ENCODE measurements at places on chromosomes 1 and 21.

- no peak for DNase-seq
These were observed 39.1 kb downstream of the IFI44 start for GRCh38 chr1:78688697-78689096.

- no peak for DNase-seq
These were observed 67.6 kb downstream of the TENT5C start for GRCh38 chr1:117673405-117673804.

DNA sequence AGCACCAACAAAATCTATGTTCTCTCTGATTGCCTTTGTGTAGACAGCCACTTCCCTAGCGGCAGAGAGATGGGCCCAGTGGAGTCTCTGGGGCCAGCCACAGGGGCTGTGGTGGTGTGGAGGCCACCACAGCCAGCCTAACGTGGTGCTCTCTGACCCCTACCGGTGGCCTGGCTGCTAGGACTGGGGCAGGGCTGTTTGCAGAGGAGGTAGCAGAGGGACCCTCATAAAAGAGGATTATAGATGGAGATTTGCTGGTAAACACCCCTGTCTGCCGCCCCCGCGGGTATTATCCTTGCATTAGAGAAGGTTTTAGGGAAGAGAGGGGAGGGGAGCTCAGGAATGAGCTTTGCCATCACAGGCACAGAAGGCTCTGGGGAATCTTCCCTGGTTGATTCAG lies 310.3 kb upstream of the VAMP3 start:
- no peak for DNase-seq

DNA sequence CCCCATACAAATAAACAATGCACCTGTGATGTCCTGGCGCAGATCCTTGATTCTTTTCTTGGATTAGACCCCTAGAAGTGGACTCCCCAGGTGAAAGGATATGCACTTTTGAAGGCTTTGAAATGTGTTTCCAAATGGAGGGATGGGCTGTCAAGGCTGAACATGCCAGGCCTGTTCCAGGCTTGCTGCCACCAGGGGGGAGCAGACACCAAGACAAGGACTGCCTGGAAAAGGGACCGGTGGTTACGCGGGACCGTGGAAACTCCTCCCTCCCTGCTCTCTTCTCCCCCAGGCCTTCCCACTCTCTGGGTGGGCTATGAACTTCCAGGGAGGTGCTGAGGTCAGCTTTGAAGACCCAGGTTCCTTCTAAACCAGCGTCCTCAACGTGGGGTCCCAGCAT lies 12.7 kb downstream of the C1QB start:
- DNase-seq, result peak; percentile 25

GRCh38 chr21:41605178-41605933 lies 97.4 kb upstream of the TMPRSS2 start:
- DNase-seq, result no peak

GRCh38 chr1:204651843-204652421 lies 33.6 kb downstream of the LRRN2 start:
- no peak for DNase-seq

DNA sequence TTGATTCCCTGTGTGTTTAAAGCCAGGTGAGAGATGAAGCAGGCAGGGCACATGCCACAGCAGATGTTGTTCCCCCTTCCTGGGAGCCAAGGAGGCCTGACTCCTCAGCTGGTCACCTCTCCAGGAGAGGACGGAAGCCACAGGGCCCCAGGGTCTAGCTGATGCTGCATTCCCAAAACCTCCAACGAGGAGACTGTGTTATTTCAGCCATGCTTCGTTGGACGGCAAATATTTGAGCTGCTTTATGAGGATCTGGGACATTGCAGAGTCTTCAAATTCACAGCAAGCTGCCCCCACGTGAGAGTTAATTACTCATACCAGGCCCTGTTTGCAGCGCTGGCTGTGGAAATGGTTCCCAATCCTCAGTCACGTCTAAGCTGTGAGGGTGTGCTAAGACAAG lies 85.3 kb downstream of the CDC7 start:
- DNase-seq, result no peak

GRCh38 chr1:156429313-156430060 lies 60.5 kb downstream of the RHBG start:
- DNase-seq, result no peak

GRCh38 chr1:244210884-244211558 lies 159.9 kb downstream of the ZBTB18 start:
- DNase-seq, result peak; percentile 64

DNA sequence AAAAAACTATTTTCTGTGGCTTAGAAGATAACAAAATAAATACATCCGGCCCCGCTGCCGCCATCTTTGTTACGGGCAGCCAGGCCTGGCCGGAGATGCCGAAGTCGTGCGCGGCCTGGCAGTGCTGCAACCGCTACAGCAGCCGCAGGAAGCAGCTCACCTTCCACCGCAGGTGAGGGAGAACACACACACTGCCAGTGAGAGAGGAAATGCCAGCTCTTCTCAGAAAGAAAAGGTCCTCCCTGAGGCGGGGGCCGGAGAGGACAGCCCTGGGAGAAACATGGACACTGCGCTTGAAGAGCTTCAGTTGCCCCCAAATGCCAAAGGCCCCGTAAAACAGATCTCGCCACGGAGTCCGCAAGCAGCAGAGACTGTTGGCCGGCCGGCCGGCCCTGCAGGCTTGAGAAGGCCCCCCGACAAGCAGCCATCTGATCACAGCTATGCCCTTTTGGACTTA lies 323.2 kb downstream of the AMY1C start:
- DNase-seq, result no peak

- DNase-seq, result no peak
These were observed 29.4 kb upstream of the CSF1 start for GRCh38 chr1:109880971-109881894.

DNA sequence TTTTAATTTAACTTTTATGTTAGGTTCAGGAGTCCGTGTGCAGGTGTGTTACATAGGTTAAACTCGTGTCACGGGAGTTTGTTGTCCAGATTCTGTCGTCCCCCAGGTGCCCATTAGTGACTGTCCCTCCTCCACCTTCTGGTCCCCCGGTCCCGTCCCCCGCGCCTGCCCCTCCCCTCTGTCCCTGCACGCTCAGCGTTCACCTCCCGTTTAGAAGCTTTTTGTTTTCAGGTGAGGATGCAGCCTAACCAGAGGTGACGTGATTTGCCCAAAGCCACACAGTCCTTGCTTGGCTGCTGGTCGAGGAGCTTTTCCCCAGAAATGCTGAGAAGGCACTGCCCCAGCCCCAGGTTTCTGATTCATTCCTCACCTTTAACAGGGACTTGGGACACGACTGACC lies 844 bp downstream of the C1orf146 start:
- DNase-seq, result no peak

DNA sequence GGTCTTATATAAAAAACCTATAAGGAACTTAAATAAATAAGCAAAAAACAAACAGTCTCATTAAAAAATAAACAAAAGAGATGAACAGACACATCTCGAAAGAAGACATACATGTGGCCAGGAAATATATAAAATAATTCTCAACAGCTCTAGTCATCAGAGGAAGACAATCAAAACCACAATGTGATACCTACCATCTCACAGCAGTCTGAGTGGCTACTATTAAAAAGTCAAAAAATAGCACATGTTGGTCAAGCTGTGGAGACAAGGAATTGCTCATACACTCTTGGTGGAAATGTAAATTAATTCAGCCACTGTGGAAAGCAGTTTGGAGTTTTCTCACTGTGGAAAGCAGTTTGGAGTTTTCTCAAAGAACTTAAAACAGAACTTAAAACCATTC lies 100.3 kb upstream of the ADAMTS5 start:
- DNase-seq, result no peak

DNA sequence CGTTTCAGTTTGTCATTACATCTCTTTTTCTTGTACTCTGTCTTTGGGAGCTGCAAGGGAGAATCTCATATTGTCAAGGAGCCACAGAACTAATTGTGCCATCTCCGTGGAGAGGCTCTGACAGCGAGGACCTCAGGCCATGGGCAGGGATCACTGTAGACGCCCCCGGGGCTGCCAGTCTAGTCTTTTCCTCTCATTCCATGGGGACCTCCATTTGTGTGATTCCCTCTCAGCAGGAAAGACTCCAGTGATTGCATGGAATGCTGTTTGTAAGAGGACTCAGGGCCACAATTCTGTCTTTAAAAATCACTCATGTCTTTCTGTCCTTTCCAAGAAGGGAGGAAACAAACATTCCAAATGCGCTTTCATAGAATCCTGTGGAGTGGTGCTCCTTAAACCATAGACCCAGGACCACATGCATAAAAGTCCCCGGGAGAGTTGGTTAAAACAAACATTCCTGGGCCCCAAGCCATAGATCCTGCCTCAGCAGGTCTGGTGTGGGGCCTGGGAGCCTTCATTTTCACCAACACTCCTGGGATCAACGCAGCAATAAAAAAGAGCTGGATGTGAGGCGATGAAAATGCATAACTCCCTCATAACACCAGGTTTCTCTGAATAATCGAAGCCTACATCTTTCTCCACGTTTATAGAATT lies 104.5 kb downstream of the ZP4 start:
- no peak for DNase-seq

GRCh38 chr1:212283741-212284140 lies 1.5 kb upstream of the PPP2R5A start:
- no peak for DNase-seq

DNA sequence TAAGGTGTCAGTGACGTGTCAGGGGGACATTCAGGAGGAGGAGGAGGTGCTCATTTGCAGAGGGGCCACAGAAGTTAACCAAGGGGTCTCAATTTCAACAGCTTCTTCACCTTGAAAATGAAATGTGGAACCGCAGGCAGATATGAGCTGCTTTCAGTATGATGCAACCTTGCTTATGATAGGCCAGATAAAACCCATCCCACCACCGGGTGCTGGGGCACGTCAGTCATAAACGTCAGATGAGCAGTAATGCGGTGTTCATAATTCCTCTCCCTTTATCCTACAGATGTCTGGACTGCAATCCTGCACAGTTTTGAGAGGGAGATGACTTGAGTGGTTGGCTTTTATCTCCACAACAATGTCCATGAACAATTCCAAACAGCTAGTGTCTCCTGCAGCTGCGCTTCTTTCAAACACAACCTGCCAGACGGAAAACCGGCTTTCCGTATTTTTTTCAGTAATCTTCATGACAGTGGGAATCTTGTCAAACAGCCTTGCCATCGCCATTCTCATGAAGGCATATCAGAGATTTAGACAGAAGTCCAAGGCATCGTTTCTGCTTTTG lies 1.7 kb downstream of the PTGFR start:
- no peak for DNase-seq

DNA sequence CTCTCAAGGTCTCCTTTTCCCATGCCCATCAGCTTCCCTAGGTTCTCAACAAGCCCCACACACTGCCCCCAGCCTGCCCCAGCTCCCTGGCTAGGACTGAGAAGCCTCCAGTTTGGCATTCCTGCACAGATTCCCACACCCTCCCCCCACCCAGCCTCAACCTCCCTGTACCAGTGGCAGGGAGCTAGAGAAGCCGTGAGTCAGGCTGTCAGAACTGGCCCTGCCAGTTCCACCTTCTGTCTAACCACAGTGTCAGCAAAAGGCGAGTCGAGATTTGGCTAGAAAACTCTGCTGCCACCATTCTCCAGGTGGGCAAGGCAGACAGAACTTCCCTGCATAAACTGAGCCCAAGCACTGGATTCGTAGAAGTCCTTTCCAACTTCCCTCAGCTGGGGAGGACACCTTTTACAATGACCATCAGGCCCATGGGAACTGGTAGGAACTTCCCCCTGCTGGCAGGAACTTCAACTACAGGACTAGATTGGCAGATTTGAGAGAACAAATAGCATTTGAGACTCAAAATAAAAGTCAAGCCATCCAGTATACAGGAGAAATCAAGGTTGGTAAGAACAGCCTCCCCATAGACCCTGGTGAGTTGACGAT lies 31.0 kb downstream of the TNNT2 start:
- peak; percentile 54 for DNase-seq

- no peak for DNase-seq
These were observed 45.9 kb downstream of the NID1 start for GRCh38 chr1:236018885-236019453.

- DNase-seq, result peak; percentile 27
These were observed 26.8 kb upstream of the CRNN start for GRCh38 chr1:152440635-152441471.

DNA sequence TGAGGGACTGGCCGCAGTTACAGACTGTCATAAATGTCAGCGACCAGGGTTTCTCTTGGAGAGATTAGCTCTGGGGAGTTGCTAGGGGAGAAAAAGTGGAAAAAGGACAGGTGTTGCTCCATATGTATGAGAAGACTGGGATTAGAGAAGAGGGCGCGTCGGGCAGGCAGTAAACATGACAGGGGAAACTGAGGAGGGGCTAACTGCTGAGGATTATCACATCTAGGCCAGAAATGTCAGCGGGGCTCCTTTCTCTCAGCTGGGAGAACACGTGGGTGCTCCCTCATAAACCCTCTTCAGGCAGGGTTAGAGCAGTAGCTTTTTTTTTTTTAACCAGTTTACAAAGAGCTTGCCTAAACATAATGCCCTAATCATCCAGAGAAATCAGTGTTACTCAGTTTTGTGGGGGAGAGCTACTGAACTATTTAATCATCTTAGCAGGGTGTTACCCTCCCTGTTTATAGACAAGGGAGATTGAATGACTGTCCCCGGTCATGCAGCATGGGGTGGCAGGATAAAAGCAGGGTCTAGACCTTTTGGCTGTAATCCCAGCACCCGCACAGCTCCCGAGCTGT lies 35.2 kb downstream of the ELAPOR1 start:
- DNase-seq, result no peak

DNA sequence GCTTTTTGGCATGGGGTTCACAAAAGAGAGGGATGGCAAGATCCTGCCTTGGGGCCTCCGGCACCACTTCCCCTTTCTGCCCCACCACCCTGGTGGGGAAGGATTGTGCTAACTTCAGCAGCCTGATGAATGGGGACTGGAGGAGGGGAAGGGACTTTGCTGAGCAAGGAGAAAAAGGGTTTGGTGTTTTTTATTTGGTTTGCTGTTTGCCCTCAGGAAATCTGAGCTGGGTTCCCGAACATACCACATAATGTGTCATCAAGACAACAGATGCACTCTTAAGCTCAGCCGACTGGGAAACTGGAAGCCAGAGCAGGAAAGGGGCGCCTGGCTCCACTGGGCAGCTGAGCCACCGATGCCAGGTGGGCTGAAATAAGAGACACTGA lies 19.8 kb downstream of the OLFML2B start:
- no peak for DNase-seq

DNA sequence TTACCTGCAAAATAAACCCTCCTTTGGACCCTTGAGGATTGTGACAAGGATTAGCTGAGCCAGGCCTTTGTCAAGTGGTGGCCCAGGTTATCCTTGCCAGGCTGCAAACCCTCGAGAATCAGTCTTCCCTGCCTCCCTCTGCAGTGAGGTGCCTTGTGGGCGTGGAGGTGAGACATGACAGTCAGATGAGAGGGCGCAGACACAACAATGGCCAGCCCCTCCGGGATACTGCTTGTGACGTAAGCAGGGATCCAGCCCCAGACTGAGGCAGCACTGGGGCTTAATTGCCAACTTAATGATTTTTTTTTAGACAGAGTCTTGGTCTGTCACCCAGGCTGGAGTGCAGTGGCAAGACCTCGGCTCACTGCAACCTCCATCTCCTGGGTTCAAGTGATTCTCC lies 104.6 kb downstream of the LAMC2 start:
- DNase-seq, result no peak

DNA sequence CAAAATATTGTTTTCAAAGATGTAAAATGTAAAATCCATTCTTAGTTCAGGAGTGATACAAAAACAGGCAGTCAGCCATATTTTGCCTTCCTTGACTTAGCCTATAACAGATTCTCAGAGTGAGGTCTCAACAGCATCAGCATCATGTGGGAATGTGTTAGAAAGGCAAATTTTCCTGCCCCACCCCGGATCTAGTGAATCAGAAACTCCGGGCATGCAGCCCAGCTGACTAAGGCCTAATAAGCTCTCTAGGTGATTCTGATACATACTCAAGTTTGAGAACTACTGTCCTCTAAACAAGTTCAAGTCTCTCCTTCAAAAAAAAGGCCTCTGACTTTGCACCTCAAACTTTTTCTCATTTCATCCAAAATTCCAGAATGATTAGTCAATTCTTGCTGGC lies 46.9 kb upstream of the PRRC2C start:
- DNase-seq, result no peak

- DNase-seq, result no peak
These were observed 19.7 kb downstream of the DPH5 start for GRCh38 chr1:101005871-101006270.
